GM12878 (cell line): ENCODE measurements at places on chromosomes 4 and X. TPM values are rescaled to one million over a fixed set of nuclear protein-coding genes. Genes with fewer than 3 reads are reported as not detected.

- no peak for DNase-seq
Observed at GRCh38 chr4:52941450-52941849, 79.3 kb downstream of the RASL11B start.

DNA sequence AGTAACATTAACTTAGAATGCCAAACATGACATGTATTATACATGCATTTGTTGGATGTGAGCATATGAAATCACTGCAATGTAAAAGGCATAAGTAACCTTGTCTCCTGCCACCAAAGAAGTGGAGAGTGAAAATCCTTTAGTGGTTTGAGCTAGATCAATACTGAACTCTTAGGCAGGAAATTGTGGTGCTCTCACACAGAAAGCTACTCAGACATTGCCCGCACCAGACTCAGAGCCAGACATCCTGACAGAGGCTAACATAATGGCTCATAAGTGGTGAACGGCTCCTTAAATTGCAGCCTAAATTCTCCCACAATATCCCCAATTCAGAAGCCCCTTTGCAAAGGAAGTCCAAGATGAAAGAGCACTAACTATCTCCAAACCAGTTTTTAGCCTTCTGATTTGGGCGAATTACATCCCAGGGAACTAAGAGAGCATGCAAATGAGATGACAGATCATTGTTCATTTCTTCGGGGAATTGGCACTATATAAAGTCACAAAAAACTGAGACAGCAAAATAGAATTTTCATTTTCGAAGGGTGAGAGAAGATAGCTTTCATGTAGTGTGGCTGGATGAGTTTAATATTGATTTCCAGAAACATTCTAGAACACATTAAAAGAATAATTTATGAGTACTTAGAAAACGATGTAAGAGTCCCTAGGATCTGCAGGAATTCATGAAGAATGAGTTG, 233.6 kb upstream of the RPS6KA3 start:
- no peak for DNase-seq

DNA sequence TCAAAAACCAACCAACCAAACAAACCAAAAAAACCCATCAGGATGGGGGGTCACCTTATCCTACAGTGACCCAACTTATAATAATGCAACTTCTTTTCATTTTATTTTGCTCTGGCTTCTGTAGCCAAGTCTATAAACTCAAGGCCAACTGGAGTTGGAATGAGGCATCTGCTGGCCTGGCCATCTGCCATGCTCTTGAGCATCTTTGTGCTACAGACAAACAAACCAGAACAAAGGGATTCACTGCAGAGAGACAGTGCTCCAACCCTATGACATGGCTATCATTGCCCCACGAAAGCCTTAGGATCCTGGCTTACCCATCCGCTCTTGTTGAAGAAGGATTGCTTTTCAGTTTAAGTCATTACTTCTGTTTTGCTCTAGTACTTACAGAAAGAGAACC, 49.2 kb upstream of the SCRG1 start:
- no peak for DNase-seq

- DNase-seq: no peak
Observed at GRCh38 chr4:146621-147020, 22.3 kb downstream of the ZNF718 start.

DNA sequence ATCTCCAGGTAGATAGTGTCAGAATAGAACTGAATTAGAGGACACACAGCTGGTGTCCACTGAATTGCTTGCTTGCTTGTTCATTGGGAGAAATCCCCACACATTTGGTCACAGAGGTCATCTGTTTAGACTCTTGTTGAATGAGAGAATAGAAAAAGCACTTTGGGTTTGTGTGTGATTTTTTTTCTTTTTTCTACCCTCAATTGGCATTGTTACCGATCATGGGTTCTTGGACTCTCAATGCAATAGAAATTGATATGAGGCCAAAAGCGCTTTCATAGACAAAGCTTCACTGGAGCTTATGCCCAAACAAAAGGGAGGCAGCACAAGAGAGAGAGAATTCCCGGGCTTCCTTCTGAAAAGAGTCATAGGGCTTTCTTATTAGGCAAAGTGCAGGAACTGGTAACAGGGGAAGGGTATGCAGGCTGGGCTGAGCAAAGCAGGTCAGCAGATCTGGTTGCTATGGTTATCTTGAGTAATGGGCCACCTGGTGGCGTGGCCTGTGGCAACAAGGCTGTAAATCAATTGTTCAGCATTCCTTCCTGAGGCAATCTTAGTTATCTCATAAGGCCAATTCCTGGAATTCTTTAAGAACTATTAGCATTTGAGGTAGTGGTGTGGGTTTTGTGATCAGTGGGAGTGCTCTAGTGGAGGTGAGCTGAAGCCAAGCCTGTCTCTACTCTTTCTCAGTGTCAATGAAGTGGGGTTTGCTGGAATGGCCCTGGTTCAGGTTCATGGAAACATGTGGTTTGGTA, 5.3 kb upstream of the GPR82 start:
- no peak for DNase-seq

- no peak for DNase-seq
Observed at GRCh38 chr4:69888336-69888735, 28.4 kb upstream of the SULT1E1 start.

- DNase-seq: no peak
Observed at GRCh38 chr4:188767496-188767895, 628.3 kb downstream of the TRIML1 start.

DNA sequence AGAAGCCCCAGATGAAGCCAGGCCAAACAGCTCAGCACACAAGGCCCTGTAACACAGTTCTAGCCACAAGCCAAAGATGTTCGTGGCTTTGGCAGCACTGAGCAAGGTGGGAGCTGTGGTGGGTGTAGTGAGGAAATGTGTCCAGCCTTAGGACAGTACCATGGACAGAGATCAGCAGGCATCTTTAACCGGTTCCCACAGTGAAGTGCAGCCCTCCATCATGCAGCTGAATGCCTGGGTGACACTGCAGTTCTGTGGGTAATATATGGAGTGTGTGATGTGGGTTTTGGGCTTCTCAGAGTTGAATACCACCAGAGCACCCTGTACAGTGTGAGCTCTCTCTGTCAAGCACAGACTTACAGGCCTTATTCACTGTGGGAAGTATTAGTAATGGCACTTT, 6.0 kb upstream of the NEXMIF start:
- DNase-seq: no peak

- no peak for DNase-seq
Observed at GRCh38 chrX:71298119-71298518, 3.4 kb upstream of the ITGB1BP2 start.

DNA sequence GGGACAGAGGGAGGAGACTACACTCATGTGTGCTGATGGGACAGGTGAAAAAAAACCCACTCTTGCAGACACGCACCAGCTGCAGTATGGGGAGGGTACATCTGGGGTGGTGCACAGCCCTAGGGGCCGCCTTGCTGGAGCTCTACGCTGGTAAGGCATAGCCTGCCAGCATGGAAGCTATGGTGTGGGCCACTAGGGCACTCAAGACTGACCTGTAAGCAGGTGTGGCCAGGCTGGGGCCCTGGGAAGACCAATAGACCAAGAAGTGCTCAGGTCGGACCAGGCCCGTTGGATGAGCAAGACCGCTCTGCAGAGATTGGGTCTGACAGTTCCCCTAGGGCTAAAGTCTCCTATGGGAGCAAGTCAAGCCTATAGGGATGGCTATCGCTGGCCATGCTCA, 314.8 kb downstream of the FAM47A start:
- no peak for DNase-seq

DNA sequence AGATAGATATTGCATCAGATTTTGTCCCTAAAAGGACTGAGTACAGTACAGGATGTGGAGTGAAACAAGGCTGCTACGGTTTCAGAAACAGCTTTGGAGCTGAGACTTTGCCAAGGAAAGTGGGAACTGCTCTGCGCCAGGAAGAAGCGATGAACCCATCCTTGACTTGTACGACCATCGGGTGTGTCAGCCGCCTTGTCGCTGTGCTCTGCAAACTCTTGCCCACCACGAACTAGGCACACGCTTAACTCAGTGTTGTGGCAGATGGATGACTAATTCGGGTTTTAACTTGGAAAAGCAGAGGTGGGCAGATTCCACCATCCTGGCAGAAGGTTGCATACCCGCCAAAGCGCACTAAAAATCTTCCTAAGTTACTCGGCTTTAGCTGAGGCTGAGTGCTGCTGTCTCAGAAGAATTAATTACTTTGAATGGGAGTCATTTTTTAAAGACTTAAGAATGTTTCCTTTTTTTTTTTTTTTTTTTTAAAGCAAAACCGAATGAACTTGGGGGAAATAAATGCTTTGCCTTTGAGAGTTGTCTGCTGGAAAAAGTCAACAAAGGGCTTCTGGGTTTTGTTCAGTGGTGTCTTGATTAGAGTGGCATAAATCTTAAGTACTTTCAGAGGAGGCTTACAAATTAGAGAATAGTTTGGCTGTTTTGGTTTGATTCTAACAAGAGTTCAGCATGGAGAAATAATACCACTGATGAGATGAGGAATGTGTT, 69.5 kb downstream of the SHROOM2 start:
- DNase-seq: no peak

- DNase-seq: no peak
Observed at GRCh38 chrX:55057675-55058249, 17.1 kb upstream of the PAGE2B start.

DNA sequence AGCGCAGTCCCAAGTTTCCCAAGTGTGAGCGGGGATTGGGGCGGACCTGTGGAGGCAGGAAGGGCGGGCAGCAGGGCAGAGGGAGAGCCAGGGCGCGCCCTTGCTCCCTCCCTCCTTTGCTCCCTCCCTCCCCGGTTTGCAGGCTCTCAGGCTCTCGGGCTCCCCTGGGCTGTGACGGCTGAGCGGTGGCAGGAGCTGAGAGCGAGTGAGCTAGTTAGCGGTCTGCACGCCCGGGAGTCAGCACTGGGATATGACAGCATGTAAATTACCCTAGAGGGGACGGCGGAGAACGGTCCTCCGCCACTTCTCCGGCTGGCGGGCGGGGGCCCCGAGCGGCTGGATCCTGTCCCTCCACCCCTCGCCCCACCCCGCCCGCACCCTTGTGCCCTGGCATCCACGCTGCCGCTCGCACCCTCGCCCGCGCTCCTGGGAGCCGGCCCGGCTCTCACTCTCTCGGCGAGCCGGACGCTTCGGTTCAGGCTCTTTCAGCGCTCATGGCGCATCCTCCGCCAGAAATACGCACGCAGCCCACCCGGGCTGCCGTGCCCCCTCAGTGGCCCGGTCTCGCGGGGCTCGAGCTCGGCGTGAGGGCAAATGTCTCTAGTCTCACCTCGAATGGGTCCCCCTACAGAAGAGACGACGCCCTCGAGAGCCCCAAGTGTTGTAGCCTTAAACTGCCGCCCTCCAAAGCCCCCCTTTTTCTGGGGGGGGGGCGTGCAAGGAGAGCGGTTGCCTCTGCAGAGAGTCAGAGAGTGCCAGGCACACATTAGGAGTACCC, at the start of gene TSC22D3:
TSC22D3 (minus strand) TSS at position 54 of the 778 bp plus-strand sequence. CDS start 368 bp downstream, outside the sequence.
- no peak for DNase-seq

GRCh38 chr4:129146639-129147038, 50.7 kb downstream of the C4orf33 start:
- no peak for DNase-seq

- DNase-seq: no peak
Observed at GRCh38 chr4:53502094-53502493, 89.2 kb downstream of the LNX1 start.

Gene SORBS2
- total RNA-seq: 0.35 and 0.90 TPM in 2 replicates

Gene SPANXC
- not detected in 2 replicates for total RNA-seq

Gene USP17L22
- total RNA-seq: not detected in 2 replicates

Gene DCAF4L1
- 0.13 and 0.16 TPM in 2 replicates for total RNA-seq

Gene BEX5
- total RNA-seq: 0.64 TPM in 1 of 2 replicates, not detected in the other

Gene TEX13D
- total RNA-seq: 0.15 and 0.24 TPM in 2 replicates

Gene AKAP14
- not detected in 2 replicates for total RNA-seq

Gene NALF2
- not detected in 2 replicates for total RNA-seq

Gene SEPTIN11
- total RNA-seq: 89.7 and 99.9 TPM in 2 replicates

Gene NEXMIF
- 7.2 and 7.4 TPM in 2 replicates for total RNA-seq
